ENCODE measurements at places on chromosomes 1 and 21.

DNA sequence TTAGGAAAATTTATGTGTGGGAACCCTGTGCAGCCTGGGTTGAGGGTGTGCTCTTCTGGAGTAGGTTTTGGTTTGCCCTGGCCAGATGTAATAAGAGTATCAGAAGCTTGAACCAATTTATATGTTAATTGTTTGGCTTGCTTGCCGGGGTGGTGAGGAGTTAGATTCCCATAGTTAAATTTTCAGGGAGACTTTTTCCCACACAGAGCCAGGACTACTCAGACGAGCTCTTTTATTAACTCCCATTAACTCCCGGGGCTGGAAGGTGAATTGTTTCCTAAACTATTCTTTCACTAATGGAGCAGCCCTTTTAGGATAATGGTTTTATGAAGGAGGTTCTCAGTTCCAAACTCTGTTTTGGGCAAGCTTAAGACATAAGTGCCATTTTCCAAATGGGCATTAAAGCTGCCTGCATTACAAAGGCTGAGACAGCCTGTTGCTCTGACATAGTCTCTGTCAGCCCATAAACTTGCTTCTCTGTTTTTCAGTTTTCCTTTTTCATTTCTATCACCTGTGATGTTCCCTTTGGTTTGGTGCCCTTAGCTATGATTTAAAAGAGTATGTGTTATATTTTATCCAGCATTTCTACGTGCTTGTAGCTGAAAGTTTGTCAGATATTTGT is 18.0 kb upstream of the RAB3GAP2 start:
- DNase-seq = no peak

- DNase-seq = no peak
Measured at GRCh38 chr1:212188599-212189351, 96.4 kb upstream of the PPP2R5A start.

DNA sequence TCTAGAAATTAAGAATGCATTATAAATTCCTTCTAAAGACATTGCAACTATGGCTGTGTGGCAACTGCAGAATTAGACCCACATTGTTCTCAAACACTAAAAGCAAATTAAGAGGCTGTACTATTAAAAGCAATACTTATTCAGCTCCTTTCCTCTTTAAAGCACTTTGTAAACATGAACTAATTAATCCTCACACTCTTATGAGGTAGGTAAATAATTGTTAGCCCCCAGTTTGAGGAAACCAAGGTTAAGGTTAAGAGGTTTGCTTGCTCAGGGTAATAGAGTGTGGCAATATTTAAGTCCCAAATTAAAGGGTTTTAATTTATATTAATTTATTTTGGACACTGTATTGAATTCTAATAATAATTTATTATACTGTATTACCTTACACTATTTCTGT is 553.8 kb downstream of the LRRIQ3 start:
- DNase-seq = no peak

DNA sequence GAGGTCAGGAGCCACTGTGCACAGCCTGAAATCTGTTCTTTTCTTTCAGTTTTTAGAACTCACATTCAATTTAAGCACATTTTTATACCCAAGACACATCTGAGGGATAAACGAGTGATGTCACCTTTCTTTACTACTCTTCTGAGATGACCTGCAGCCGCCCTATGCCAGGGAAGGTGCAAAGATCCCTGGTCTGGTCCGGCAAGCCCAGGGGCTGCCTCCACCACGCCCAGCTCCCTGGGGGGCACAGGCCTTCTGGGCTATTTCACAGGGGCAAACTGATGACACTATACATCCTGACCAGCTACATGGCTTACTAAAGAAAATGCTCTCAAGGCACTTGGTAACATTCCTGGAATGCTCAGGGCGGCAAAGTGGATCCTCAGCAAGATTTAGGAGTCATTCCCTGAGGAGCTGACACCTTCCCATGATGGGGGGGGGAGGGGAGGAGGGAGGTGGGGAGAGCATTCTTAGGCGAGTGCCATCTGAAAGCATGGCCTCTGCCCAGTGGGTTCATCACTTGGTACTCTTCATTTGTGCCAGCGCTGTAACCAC is 11.3 kb downstream of the MRAP start:
- DNase-seq = no peak

DNA sequence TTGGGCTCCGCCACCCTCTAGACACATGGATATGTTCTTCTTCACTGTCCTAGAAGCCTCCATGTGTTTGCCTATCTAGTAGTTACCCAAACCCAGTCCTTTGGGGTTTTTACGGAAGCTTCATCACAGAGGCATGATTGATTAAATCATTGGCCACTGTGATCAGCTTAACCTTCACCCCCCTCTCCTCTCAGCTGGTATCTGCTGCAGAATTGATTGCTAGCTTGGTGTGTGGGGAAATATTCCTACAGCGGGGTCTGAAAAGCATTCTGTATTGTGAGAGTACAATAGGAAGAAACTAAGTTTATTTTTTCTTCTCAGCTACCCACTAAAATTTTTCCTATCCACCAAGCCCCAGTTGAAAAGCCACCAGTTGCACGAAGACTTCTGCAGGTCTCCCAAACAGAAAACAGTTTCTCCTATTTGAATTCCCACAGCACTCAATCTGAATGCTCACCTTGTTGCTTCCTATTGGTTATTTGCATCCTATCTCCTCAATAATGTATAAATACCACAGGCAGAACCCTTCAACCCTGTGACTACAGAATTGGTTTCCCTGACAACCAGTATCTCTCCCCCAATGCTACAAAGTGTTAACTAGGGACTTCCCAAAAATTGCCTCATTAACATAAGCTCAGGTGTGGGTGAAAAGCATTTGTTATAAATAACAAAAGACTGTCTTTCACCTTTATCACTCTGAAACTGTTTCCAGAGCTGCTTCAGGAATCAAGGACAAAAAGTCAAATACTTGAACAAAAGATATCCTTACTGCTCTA is 9.3 kb upstream of the VANGL1 start:
- DNase-seq = no peak

- no peak for DNase-seq
Measured at GRCh38 chr1:26388791-26389445, 16.4 kb upstream of the ZNF683 start.

- no peak for DNase-seq
Measured at GRCh38 chr1:18537386-18538306, 56.9 kb downstream of the KLHDC7A start.

GRCh38 chr1:153380711-153381110 is 5.3 kb upstream of the S100A12 start:
- DNase-seq = no peak

DNA sequence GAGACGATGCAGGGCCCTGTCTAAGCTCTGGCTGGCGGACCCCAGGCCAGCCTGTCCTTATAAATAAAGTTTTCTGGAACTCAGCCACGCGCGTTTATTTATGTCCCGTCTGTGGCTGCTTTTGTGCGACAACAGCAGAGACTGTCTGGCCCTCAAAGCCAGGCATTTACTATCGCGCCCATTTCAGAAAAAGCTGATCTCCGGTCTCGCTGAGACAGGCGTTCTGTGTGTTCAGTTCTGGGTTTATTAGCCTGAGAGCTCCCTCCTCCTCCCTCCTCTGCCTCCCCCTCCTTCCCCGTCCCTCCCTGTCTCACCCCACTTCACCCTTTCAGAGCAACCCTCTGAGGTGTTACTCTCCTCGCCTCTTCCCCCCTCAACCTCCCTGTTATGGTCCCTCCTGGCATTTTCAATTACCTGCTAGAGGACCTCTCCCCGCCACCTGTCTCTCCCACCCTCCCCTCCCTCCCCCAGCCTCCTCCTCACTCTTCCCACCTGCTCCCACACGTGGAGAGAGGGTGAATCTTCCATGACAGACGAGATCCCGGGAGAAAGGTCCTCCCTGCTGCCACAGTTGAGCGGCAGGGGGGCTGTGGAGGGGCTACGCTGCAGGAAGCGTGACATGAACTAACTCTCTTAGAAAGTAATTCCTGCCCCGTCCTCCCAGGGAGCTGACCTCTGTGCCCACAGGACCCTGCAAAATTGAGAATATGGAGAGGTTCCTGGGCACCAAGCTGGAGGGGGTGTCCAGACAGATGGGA is 59.9 kb downstream of the SPSB1 start:
- no peak for DNase-seq

DNA sequence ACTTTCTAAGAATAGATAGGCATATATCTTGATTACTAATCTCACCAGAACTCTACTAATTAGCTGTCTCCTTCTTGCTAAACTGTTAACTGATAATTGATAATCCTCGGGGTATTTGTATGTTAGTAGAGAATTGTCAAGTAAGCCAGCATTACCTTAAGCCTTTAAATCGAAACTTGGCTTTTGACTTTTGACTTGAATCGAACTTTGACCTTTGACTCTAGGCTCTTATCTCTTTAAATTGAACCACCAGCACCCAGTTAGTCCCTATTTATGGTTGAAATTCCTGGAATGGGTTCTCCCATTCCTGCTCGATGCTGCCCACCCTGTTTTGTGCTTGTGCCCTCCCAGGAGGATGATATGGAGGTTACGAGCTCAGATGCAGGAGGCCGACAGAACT is 244.4 kb downstream of the TGFB2 start:
- DNase-seq = no peak

GRCh38 chr1:100445565-100445964 is 92.4 kb upstream of the GPR88 start:
- no peak for DNase-seq

- no peak for DNase-seq
Measured at GRCh38 chr1:199723250-199723956, 304.1 kb upstream of the NR5A2 start.

DNA sequence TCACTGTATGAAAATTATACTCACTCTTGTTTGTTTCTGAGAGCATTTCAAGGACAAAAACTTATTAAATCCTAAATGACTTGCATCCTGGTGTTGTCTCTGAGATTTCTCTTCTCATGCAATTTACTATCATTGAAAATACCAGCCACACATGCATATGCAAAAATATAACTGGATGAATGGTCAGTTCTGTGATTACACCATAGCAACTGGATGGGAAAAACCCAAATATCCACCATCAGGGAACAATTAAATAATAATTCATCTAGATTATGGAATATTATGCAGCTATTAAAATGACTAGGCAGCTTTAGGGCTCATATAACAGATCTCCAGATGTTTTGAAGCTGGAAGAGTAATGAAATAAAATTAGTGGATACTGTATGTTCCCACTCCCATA is 11.6 kb upstream of the DSCAM start:
- DNase-seq = no peak

GRCh38 chr1:100523038-100523652 is 14.8 kb upstream of the GPR88 start:
- no peak for DNase-seq

GRCh38 chr1:1359664-1360468 is 1.5 kb upstream of the MXRA8 start:
- DNase-seq = peak; percentile 72

Data from breast epithelium (tissue), 4 donors.